ENCODE measurements at places on chromosomes 3 and 15.

- DNase-seq: no peak
Observed at GRCh38 chr3:44355362-44356033, 16.9 kb downstream of the TCAIM start.

DNA sequence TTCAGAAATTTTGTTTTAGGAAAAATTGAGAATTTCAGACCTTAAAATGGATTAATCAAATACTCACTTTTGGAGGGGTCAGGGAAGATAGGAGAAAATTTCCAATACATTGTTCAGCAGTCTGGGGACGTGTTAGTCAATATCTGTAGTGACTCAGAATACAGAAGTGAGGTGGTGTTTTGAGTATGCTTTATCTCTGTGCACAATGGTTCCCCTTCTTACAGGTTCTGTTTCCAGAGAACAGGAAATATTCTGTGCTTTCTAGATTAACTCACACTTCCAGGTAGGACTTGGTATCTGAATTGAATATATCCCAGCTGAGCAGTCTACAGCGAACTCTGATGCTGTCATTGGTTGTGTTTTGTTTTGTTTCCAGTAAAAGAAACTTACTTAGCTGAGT, 30.7 kb upstream of the CCDC54 start:
- no peak for DNase-seq

GRCh38 chr3:154660811-154661210, 230.8 kb upstream of the GPR149 start:
- DNase-seq: no peak

DNA sequence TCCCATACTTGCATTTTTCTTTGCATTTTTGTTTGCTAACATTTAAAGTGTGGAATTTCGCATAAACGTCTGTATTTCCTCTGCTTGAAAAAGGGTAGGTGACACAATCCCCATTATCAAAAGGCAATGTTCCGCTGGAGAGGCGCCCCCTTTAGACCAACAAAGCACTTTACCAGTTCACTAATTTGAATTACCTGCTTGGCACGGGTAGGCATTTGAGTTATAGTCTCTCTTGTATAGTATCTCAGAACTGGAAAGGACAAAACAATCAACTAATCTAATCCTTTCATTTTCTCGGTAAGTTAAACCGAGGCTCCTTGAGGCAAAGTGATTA, 775 bp upstream of the CCDC39 start:
- peak; percentile 73 for DNase-seq

All from COR-L47 (cell line).